Fibroblast of lung (primary cell): ENCODE measurements at places on chromosomes 6 and 20. TPM values are rescaled to one million over a fixed set of nuclear protein-coding genes. Genes with fewer than 3 reads are reported as not detected.

DNA sequence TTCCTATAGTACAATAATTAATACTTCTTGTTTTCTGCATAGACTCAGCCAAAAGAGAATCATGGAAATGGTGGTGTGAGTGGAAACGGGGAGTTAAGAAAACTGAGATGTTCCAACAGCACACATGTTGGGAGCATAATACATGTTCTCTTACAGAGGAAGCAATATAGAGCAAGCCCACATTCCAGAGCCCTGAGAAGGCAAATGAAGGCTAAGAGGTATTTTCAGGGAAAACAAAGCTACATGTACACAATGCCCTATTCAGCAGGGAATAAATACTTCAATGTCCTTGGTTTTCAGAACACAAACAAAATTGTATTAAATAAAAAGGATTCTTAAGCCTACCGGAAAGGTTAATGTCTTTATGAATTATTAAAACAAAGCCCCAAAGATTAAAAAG is 35.1 kb upstream of the SMIM8 start:
- DNase-seq = no peak

- no peak for DNase-seq
Observed at GRCh38 chr6:168599769-168600330, 158.9 kb downstream of the SMOC2 start.

GRCh38 chr6:170134471-170135440 is 156.1 kb downstream of the DLL1 start:
- no peak for DNase-seq

DNA sequence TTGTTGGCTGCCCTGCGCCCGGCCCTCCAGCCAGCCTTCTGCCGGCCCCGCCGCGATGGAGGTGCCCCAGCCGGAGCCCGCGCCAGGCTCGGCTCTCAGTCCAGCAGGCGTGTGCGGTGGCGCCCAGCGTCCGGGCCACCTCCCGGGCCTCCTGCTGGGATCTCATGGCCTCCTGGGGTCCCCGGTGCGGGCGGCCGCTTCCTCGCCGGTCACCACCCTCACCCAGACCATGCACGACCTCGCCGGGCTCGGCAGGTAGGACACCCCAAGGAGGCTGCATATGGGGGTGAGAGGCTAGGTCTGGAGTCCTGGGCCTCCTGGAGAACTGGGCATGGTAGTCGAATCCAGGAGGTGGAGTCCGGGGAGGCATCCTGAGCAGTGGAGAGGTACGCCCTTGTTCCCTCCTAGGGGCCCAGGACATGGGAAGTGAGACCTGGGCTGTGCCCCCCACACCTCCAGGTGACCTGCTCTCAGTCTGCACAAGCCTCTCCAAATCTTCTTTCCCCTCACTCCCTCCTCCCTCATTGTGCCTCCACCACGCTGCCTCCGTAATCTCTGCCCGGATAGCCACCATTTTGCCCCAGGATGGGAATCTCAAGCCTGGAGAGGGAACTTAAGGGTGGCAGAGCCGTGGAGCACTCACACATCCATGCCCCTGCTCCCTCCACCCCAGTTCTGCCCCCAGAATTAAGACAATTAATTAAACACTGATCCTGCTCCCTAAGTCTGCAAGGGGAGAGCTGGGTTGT is 541 bp downstream of the CDC25B start:
- no peak for DNase-seq

GRCh38 chr6:107666084-107666980 is 157.8 kb downstream of the SCML4 start:
- DNase-seq = peak; percentile 62

DNA sequence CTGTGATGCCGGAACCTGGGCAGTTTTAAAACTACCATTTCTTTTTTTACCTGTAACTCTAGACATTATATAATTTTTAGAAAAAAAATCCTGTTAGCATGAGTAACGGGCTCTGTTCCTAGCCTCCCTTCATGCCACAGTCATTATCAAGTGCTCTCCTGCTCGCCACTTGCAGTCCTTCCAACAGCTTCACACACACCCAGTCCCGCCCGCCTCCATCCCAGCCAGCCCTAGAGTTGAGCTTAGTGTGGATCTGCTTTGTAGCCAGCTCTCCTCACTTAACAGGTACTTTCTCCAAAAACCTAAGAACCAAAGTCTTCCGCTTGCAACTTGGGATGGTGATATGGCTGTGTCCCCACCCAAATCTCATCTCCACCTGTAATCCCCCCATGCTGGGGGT is 51.5 kb downstream of the EZR start:
- DNase-seq = no peak

GRCh38 chr6:2725364-2725988 is 25.2 kb downstream of the MYLK4 start:
- DNase-seq = no peak

DNA sequence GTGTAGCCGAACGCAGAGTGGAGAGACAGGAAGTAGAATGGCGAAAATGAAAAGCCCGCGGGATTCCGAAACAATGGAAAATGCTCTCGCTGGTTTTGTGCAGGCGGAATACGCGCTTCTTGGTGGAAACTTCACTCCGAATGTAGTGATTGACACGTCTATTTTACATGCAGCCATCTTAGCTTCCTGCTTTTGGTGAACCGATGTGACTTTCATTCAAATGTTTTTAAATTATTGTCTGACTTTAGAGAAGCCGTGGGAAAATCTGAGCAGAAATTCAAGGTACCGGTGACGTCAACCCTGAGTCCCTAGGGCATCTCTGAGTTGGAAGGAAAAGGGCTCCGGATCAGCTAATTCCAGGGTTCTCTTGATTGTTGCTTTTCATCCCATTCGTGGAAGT is 11.4 kb downstream of the GPX5 start:
- DNase-seq = peak; percentile 12

DNA sequence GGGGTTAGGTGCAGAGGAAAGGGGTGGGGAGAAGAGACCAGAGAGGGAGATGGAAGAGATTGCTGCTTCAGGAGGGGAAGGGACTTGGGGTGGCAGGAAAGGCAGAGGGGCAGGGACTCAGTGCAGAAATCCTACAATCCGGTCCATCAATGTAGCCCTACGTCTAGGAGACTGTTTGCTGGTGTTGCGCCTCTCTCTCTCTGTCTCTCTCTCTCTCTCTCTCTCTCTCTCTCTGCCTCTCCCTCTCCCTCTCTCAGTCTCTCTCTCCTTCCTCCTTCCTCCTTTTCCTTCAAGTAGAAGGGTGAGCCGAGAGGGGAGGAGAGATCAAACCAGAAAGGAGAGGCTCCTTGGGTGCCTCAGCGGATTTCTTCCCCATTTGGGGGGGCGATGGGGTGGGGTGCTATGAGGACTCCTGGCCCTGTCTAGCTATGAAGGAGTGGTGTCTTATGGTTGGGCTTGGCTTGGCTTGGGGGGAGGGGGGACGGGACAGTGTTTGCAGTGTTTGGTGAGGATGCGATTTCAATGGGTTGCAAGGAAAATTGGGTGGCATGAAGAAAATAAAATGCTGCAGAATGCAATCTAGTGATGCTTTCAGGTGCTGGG is 181.2 kb downstream of the TBXT start:
- no peak for DNase-seq

GRCh38 chr6:157380458-157380778 is 572 bp upstream of the ZDHHC14 start:
- no peak for DNase-seq

- peak; percentile 15 for DNase-seq
Observed at GRCh38 chr6:160348223-160349019, at the start of gene SLC22A3. Gene SLC22A3, plus strand, starts transcription at chr6:160348378. Its CDS starts 42 bp downstream, at chr6:160348420.

- DNase-seq = no peak
Observed at GRCh38 chr20:16445482-16445881, 127.8 kb downstream of the KIF16B start.

The TFAP2D gene
- total RNA-seq = not detected in 2 replicates

The TREM2 gene
- total RNA-seq = under 0.01 and 0.17 TPM in 2 replicates

The MLIP gene
- total RNA-seq = not detected in 2 replicates

The MEI4 gene
- total RNA-seq = not detected in 2 replicates
